ENCODE measurements at places on chromosomes 2 and 18.

GRCh38 chr2:241191081-241191480, 2.6 kb downstream of the ANO7 start:
- DNase-seq = no peak

DNA sequence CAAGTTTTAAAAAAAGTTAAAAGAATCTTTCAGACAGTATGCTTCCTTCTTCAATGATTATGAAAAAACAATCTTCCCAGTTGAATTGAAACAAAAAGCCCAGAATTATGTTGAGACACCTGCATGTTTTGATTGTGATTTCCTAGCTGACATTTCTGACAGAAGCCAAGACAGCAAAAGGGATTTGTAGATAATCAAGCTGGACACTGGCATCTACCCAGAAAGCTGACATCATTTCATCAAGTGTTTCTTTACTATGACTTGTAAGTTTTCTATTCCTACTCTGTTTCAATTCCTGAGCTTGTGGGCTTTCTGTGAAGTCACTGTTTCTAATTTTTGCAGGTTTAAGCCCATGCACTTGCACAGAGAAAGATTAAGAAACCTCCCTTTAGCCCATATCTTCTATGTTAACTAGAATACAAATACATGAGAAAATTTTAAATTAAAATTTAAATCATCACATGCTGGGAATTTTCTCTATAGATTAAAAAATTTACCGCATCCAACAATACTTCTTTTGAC, 82.9 kb upstream of the CCDC85A start:
- DNase-seq = no peak

- no peak for DNase-seq
These were observed at the start of gene RAPGEF4 for GRCh38 chr2:172735582-172736423. Gene RAPGEF4, plus strand, starts transcription at chr2:172735845. Its CDS starts 139 bp downstream, at chr2:172735984.

- DNase-seq = no peak
These were observed 60.9 kb upstream of the RTN4 start for GRCh38 chr2:55111230-55111569.

DNA sequence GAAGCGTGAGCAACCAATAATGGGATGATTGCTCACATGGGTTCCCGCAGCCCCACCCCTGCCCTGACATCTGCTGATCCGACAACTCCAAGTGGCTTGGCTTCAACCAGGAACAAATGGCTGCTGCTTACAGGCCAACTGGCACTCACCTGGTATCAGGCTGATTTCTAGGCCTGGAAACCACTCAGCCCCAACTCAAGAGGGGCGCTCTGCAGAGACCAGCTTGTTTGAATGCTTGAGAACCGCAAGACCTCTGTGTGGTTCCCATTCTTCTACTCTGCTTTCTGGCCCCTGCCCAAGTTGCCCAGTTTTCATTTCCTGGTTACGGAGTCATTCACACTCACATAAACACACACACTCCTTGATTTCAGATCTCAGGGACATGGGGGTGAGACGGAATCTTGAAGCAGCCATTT, 52.0 kb downstream of the TNP1 start:
- DNase-seq = no peak

- no peak for DNase-seq
These were observed 291.3 kb upstream of the TCF4 start for GRCh38 chr18:55879331-55879730.

GRCh38 chr2:227383686-227384085, 4.1 kb downstream of the SCYGR1 start:
- no peak for DNase-seq

- DNase-seq = no peak
These were observed 7.2 kb downstream of the MFSD2B start for GRCh38 chr2:24016853-24017703.

GRCh38 chr2:219060821-219061791, at the start of gene IHH:
Gene IHH, minus strand, starts transcription at chr2:219060921. Its CDS starts 454 bp downstream, at chr2:219060467.
- no peak for DNase-seq

- no peak for DNase-seq
These were observed 84.9 kb upstream of the EPB41L3 start for GRCh38 chr18:5628512-5629255.

- no peak for DNase-seq
These were observed 504.7 kb downstream of the ERBB4 start for GRCh38 chr2:212033888-212034287.

DNA sequence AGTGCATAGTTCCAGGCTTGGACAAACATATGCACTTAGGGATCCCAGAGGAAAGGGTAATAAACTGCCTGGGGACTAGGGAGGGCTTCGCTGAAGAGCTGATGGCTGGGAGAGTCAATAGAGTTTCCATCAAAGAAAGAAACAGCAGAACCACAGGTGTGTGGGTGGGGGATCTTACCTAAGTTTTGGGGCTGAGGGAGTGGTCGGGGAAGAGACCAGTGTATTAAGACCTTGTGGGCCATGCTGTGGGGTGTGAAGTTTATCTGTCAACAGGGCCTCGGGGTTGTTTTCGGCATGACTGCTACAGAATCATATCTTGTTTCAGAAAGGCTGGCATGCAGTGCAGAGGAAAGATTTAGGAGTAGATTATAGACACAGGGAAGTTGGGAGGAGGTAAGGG, 31.2 kb upstream of the GTF2A1L start:
- DNase-seq = no peak

- no peak for DNase-seq
These were observed 1.9 kb downstream of the SS18 start for GRCh38 chr18:26088487-26088886.

- DNase-seq = no peak
These were observed 840.9 kb downstream of the GALR1 start for GRCh38 chr18:78090584-78090983.

- DNase-seq = no peak
These were observed 18.5 kb downstream of the PMAIP1 start for GRCh38 chr18:59918320-59918755.

- no peak for DNase-seq
These were observed 127.8 kb downstream of the CCBE1 start for GRCh38 chr18:59569390-59569791.

DNA sequence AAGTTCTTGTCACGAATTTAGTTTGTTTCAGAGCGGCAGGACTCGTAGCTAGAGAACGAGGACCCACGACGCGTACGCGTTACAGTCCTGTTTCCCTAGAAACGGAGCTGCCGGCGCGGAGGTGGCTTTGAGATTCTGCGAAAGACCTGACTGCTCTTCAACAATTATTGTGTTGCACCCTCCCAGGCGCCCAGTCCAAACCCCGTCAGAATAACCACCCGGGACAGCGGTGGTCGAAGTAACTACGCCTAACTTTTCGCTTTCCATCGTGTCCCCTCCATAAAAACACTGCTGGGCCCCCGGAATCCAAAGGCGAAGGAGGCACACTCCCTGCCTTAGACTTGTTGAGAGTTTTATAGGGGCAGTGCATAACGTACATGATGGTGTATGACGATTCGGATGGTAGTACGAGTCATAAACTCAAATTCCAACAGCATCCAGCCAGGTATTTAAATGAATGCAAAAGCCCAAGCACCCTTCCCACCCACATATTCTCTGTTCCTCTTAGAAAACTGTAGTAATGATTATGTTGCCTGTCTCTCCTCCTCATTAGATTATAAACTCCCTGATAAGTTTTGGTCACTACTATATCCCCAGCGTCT, 651 bp upstream of the STAM2 start:
- DNase-seq = no peak

DNA sequence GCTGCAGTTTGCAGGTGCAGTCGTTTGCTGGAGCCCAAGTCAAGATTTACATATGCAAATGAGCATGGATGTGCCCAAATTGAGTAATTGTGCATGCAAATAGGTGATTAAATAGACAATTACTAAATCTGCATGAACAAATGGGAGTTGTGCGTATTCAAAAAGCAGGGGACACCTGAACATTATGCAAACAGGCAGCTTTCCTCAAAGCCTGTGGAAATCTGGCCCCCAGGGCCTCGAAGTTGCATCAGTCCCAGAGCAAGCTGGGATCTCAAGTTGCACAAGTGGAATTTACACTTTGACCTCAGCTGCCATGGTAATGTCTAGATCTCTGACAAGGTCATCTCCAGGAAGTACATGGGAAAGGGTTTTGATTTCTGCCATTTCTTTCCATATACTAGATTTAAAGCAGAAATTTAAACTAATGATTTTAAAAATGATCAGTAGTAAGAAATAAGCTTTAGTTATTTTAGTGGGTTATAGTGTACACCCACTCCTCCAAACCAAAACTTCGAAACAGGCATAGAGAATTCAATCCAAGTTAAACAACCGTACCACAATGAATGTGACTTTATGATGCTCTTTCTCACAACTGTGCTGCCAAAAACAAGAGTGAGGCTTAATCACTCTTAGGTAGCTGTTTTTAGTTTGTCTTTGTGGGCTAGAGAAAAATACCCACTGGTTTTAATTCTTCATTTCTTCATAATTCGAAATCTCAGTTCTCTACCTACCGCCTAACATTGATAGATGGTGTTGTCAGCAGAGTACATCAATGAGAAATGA, 110.7 kb downstream of the RND3 start:
- no peak for DNase-seq

DNA sequence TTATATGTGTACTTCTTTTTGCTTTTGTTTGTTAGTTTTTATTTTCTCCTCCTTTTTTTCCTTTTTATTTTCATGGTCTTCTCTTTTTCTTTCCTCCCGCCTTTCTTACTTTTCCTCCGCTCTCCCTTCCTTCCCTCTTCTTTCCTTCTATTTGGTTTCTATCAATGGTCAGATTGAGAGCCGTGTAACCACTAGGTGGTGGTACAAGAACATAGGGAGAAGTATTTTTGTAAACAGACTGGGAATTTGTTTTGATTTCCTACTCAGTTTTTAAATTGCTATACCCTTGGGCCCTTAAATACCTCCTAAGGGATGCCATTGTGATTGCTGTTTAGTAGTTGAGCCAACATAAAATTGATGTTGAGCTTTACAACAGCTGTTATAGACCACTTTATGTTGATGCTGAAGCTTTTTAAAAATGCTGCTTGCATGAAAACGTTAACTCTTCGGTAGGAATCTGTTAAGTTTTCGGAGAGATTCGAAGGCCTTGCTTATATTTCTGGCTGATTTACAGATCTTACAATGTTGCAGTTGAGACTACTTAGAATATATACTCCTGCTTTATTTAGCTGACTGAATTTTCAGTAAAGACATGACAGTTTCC, 124.2 kb downstream of the UBE2E3 start:
- no peak for DNase-seq

GRCh38 chr2:232539298-232540231, at the start of gene CHRNG:
Gene CHRNG, plus strand, starts transcription at chr2:232539692. Its CDS starts 56 bp downstream, at chr2:232539748.
- DNase-seq = no peak

DNA sequence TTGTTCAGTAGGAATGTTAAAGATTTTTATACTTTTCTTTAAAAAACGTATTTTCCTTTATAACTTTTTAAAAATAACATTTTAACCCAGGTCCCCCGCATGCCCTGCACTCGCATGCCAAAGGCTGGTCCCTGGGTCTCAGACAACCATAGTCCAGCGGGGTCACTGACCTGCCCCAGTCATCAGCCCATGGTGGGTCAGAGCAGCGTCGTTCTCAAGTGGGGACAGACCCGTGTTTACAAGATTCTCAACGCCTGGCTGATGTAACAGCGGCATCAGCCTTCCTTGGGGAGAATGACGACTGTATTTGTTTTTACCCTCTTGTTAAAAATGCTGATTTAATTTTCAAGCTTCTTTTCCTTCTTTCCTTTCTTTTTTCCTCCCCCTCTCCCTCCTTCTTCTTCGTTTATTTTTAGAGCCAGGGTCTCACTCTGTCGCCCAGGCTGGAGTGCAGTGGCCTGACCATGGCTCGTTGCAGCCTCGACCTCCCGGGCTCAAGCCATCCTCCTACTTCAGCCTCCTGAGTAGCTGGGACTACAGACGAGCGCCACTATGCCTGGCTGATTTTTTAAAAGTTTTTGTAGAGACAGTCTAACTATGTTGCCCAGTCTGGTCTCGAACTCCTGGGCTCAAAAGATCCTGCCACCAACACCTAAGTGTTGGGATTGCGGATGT, 1.0 kb upstream of the EFHD1 start:
- DNase-seq = no peak

DNA sequence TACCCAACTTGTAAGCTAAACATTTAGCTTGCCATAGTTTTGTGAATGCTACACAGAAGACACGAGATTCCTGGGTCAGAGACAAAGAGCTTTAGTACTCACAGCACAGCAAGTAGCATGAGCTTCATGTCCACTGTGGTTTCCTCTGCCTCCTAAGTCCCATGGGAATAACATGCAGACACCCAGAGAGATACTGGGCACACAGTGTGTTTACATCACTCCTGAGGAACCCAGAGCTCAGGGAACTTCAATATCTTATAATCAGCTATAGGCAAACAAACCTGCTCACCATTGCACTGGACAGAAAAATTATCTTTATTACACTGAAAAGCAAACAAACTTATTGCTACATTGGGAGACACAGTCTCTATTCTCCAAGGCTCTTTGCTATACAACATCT, 14.5 kb upstream of the NCK2 start:
- DNase-seq = no peak

- no peak for DNase-seq
These were observed 482.2 kb upstream of the CELF4 start for GRCh38 chr18:38047820-38048219.

DNA sequence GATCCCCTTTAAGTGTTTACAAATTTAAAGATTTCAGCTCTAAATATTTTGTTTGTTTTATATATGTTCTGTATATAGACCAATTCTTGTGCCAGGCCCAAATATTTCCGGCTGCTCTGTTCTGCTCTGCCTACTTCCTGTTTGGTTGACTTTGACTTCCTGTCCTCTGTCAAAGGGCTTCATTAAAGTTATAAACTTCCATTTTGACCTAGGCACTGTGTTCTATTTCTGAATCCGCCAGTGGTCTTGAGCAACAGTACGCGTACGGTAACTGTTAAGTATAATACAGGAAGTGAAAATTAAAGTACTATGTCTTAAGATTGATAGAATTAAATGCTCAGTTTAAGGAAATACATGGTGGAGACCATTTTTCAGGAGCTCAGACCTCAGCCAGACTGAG, 13.5 kb upstream of the REL start:
- DNase-seq = no peak

GRCh38 chr2:223625652-223626051, 23.5 kb upstream of the SCG2 start:
- DNase-seq = no peak

DNA sequence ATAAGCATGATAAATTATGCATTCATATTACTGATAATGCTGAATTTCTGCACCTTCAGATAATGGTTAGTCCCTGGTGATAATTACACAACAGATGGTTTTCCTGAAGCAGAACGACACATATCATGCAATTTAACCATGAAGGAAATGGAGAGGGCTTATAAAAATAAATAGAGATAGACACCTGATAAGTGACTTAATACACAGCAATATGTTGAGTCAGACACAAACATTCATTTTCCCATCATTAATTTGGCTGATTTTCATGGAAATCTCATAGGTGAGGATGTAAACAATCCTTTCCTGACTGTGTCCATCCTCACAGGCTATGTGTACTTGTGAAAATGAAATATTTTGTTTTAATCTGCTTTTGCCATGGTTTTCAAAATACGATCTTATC, 36.9 kb upstream of the DSEL start:
- no peak for DNase-seq
